ENCODE measurements at places on chromosomes 12 and 14.
A peak's percentile ranks its signal among the peaks of the same experiment; 100 is the strongest.

GRCh38 chr12:105330283-105330930 lies at the start of gene C12orf75:
C12orf75 (plus strand) TSS chr12:105330691; CDS start chr12:105330892, 201 bp downstream.
- DNase-seq: peak; percentile 60

GRCh38 chr14:60684203-60684602 lies 34.9 kb upstream of the SIX1 start:
- no peak for DNase-seq

DNA sequence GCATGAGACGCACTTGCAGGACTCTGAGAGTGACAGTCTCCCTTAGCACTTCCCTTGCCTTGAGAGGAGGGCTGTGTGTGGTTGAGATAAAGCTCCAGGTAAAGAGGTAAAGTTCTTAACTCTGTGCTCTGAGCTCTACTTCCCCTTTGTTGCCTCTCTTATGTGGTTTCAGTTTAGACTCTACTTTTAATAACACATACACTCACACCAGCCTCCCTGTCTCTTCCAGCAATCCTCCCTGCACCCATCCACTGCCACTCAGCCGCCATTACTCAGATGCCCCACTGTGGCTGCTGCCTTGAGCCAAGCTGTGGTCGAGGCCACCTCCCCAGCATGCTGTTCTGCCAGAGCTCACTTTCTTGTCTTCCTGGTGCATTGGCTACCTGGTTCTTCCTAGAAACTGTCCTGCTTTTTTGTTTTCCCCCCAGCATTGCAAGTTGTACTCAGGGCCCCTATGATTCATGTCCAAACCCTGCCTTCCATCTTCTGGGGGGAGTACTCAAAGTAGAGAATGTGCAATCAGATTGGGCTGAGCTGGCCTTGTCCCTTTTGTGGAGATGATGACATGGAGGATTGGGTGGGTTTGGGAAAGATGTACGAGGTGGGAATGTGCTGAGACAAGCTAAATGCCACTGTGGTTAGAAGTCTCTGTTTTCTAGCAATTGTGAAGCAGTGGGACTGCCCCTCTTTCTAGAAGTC lies 115.5 kb upstream of the PARP11 start:
- no peak for DNase-seq

DNA sequence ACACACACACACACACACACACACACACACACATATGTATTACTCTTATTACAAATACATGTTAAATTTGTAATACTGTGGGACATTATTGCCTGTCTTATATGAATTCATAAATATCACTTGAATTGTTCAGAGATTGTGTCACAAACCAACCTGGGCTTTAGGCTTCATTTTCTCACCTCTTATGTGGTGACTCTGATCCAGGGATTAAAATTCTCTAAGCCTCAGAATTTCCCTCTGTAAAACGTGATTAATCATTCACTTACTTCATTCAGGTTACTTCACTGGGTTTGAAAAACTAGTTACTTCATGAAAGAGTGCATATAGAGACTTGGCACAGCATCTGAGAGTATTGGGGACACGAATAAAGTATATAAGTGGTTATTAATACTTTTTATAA lies 240.3 kb upstream of the PDZRN4 start:
- DNase-seq: no peak

GRCh38 chr12:46743456-46743855 lies 82.3 kb downstream of the SLC38A4 start:
- DNase-seq: no peak

DNA sequence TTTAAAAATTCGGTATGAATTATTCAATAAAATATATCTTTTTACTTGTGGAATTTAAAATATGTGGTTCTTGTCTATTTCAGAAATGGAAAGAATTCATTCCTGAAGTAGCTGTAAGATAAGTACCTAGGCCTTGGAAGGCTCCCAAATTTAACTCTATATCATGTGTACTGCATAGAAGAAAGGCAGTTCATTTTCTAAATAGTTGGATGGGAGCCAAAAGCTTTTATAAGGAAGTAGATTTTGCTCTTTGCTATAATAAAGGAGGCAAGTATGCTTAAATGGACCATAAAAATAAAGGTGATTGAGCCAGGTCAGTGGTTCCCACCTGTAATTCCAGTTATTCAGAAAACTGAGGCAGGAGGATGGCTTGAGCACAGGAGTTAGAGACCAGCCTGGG lies 187.5 kb downstream of the ATXN7L3B start:
- peak; percentile 69 for DNase-seq

DNA sequence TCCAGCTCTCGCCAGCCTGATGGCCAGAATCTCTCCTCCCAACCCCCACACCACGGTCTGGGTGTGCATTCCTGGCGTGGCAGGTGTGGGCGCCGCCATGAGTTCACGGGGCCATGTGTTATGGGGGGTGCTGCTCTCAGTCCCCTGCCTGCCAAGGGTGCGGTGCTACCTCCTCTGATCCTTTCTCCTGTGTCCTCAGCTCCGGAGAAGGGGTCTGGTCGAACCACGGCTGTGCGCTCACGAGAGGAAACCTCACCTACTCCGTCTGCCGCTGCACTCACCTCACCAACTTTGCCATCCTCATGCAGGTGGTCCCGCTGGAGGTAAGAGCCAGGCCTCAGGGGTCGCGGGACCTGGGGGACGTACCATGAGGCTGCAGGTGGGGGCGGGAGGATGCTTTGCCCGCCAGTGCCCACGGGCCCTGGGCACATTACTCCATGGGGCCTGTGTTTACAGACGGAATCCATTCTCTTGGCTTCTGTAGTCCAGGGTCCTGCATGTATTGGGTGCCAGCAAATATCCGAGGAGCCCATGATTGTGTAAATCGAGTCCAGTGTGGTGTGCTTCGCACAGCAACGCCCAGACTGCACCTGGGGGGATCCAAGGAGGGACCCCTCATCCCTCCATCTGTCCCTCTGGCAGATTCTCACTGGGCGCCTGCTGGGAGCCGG lies 130.8 kb downstream of the ADGRD1 start:
- DNase-seq: no peak

DNA sequence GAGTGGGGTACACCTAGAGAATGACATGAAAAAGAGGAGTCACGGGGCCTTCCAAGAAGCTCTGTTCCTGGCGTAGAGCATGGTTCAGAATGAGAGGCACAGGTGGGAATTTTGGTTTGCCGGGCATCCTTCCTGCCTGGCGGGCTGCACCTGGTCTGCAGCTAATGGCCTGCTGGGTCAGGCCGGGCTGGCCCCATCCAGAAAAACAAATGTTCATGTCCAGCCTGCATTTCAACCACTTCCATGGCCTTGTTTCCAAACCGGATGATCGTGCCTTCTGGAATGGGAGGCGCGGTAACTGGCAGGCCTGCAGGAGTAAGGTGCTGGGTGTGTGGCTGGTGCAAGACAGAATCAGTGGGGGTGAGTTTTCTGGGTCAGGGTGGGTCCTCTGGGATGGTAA lies 14.4 kb downstream of the TEAD4 start:
- DNase-seq: no peak

- DNase-seq: peak; percentile 69
Observed at GRCh38 chr12:94792693-94793092, 142.3 kb upstream of the TMCC3 start.

- no peak for DNase-seq
Observed at GRCh38 chr12:132471011-132471857, 18.7 kb upstream of the FBRSL1 start.
